ENCODE measurements at places on chromosomes 16 and 17.

DNA sequence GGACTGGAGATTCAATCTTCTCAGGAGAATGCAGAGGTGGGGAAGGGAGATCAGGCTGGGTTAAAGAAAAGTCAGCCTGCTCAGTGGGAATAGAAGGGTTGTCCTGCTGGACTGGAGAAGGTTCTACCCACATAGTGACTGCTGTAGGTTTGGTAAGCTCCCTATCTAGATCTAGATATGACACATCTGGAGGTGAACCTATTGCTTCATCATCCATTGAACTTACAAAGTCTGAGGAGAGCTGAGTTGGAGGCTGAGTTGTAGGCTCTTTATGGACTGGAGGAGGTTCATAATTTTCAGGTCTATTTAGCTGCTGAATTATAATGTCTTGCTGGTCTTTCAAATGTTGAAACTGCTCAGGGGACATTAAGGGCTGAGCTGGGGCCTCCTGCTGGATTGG, 46.0 kb upstream of the NF1 start:
- no peak for DNase-seq

DNA sequence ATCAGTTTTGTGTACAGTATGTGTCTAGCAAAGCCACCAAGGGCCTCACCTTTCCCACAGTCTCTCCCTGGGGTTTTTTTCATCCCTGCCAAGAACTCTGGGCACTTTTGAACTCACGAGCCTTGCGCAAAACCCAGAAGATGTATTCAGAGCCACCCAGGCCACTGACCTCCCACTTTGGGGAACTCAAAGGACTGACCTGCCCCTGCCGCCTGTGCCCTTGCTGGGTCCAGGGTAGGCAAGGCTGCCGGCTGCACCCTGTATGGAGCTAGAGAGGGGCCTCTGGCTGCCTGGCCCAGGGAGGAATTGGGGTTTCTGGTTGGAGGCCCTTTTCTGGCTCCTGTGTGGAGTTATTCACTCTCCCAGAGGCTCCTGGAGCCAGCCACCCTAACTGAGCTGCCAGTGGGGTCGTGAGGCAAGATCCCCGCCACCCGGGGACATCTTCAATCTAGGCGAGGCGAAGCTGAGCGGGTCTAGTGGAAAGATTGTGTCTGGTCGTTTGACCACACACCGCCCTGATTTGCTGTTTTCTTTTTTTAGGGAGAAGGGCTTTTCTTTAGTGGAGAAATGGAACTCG, 1.9 kb downstream of the CDK5R1 start:
- no peak for DNase-seq

DNA sequence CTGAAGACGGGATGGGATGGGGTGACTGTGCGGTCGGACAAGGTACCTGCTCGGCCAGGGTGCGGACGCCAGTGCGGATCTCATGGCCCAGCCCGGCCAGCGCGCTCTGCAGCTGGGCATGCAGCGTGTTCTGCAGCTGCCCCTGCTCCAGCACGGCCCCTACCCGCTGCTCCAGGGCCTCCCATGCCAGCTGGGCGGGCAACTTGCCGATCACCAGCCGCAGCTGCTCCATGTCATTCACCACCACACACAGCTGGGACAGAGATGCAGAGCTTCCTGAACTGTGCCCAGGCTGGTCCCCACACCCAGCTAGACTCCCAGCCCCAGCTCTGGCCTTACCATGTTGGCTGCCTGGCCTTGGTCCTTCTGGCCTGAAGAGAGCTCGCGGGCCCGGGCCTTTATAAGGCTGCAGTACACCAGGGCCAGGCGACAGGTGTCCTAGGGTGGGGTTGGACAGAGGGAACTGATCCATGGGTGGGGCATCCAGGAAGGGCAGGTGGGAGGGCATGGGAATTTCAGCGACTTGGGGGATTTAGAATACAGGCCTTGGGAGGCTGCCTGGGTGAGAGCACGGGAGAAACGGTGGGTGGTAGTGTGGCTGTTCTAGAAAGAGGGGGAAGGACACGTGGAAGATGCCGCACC, 9.8 kb downstream of the UNC13D start:
- DNase-seq, result no peak

DNA sequence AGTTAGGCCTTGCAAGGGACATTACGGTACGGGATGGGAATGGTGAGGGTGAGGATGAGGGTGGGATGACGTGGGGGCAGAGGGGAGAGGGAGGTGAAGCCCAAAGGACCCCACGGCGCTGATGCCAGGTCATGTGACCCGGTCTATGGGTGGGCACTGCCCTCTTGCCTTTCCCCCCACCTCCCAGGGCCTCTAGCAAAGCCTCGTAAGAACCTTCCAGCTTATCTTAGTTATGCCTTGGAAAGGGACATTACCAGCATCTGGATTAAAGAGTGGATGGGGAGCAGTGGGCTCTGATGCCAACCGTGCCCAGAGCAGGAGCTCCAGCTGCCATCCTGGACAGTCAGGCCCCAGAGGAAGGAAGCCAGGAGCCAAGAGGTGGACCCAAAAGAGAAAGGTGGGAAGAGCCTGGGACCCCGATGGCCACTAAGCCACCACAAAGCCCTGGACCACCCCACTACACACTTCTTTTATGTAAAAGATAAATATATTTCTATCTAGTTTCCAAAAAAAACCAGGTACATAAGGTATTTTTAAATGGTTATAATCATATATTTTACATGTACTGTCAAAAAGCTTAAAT, 40.9 kb downstream of the TK2 start:
- DNase-seq, result no peak

GRCh38 chr17:42193216-42193968, 902 bp downstream of the GHDC start:
- DNase-seq, result no peak

All from Daoy (cell line).